LHCN-M2 (cell line): ENCODE measurements at places on chromosomes 4 and X. TPM values are rescaled to one million over a fixed set of nuclear protein-coding genes. Genes with fewer than 3 reads are reported as not detected.

IL9R gene
- 0.13 TPM in 1 of 2 replicates, not detected in the other for total RNA-seq

CXCL11 gene
- total RNA-seq = 0.40 TPM in 1 of 2 replicates, not detected in the other

CXCL6 gene
- total RNA-seq = 0.34 and 0.58 TPM in 2 replicates

MAOA gene
- total RNA-seq = 4.6 and 5.0 TPM in 2 replicates

SCD5 gene
- total RNA-seq = 23.8 and 31.3 TPM in 2 replicates

RAB41 gene
- not detected in 2 replicates for total RNA-seq
